ENCODE measurements at places on chromosomes 7 and 10.

GRCh38 chr7:51222916-51223315 lies 93.7 kb downstream of the COBL start:
- DNase-seq: no peak

- no peak for DNase-seq
Observed at GRCh38 chr10:106919871-106920282, 244.6 kb downstream of the SORCS1 start.

DNA sequence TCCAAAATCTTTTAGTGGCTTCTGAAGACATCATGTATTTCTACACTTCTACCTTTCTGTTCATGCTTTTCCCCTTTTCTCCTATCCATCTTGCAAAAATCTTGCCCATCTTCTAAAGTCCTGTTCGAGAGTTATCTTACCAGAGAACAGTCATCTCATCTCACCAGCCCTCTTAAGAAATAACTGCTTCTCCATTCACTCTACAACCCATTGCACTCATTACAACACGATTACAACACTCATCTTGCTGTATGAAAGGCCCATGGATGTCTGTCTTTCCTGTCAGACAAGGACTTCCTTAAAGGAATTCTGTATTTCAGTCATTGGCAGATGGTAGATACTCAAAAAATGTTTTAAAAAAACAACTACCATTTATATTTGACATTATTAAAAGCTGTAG lies 30.8 kb downstream of the ZNF438 start:
- DNase-seq: no peak

DNA sequence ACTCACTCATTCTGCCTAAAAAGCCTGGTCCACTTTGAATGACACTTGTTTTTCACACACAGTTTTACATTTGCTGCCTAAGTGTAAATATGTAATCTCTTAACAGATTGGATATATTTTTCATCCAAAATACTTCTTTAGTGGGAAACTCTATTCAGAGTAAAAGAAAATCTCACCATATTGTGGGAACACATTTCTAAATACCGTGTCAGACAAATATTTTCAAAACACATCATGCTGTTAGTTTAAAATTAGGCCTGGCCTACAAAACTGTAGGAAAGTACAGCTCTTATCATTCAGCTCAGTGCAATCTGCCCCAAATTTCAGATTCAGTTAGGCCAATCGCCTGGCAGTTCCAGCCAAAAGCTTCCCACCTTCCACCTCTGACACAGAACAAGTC lies 849.8 kb downstream of the NXPH1 start:
- no peak for DNase-seq

DNA sequence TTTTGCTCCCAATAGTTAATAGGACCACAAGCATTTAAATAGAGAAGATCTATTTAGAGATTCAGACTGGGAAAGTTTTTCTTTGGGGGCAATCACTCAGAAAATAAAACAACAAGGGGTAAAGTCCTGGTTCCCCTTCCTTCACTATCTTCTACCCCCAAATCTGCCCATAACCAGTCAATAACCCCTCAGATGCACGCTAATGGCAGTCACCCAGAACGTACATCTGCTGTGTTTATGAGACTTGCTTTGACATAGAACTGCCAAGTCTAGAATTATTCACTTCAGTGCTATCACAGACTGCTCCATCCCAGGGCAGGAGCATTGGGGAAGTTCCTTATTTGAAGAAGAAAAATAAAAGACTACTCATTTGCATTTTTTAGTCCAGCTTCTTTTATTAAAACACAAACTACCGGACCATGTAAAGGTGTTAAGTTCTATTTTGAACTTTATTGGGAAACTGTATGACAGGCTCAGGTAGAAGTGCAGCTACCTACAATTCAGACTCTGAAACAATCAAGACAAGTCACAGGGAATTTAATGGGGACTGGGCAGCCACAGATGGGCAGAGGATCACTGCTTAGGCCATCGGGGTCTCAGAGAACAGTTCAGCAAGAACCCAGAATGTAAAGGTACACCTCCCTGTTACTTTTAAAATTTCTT lies 38.4 kb downstream of the ANK3 start:
- DNase-seq: no peak

- DNase-seq: no peak
Observed at GRCh38 chr7:129013048-129013724, 41.7 kb downstream of the TNPO3 start.

GRCh38 chr10:103232772-103233488 lies 12.8 kb upstream of the RPEL1 start:
- no peak for DNase-seq

DNA sequence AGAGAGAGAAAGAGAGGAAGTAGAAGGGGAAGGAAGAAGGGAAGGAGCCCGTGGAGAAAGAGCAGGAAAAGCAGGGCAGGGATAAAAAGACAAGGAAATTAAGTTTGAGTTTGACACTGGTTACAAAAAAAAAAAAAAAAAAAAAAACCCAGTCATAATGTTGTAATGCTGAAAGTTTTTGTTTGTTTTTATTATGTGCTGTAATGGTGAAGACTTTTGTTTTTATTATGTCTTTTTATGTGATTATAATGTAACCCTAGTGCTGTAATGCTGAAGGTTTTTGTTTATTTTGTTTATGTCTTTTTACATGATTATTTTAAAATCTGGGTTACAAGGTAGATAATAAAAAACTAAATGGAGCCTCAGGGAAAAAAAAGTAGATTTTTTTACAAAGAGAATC lies 184.8 kb downstream of the SEMA3A start:
- no peak for DNase-seq

- DNase-seq: no peak
Observed at GRCh38 chr10:89030791-89031190, 40.2 kb downstream of the FAS start.

GRCh38 chr10:109202111-109202510 lies 721.2 kb downstream of the XPNPEP1 start:
- no peak for DNase-seq

GRCh38 chr10:102831322-102832071 lies 5.7 kb downstream of the CYP17A1 start:
- no peak for DNase-seq

- DNase-seq: no peak
Observed at GRCh38 chr7:133551466-133551865, 298.6 kb downstream of the EXOC4 start.

GRCh38 chr7:132245539-132245938 lies 330.7 kb downstream of the PLXNA4 start:
- DNase-seq: no peak

DNA sequence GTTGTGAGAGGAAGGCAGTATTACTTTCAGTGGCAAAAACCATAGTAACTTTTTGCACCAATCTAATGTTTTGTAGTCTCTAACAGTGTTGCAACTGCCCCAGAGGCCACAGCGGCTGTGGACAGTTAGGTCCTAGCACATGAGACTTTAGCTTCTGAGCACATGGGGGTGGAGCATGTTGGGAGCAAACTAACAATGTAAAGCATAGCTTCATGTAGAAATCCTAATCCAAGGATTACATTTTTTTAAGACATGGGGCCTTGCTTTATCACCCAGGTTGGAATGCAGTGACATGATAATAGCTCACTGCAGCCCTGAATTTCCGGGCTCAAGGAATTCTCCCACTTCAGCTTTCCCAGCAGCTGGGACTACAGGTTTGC lies 49.0 kb downstream of the LAMB1 start:
- no peak for DNase-seq

GRCh38 chr7:84484502-84485079 lies 290.0 kb upstream of the SEMA3A start:
- DNase-seq: no peak

GRCh38 chr10:4606856-4607636 lies 219.0 kb upstream of the AKR1E2 start:
- DNase-seq: no peak

DNA sequence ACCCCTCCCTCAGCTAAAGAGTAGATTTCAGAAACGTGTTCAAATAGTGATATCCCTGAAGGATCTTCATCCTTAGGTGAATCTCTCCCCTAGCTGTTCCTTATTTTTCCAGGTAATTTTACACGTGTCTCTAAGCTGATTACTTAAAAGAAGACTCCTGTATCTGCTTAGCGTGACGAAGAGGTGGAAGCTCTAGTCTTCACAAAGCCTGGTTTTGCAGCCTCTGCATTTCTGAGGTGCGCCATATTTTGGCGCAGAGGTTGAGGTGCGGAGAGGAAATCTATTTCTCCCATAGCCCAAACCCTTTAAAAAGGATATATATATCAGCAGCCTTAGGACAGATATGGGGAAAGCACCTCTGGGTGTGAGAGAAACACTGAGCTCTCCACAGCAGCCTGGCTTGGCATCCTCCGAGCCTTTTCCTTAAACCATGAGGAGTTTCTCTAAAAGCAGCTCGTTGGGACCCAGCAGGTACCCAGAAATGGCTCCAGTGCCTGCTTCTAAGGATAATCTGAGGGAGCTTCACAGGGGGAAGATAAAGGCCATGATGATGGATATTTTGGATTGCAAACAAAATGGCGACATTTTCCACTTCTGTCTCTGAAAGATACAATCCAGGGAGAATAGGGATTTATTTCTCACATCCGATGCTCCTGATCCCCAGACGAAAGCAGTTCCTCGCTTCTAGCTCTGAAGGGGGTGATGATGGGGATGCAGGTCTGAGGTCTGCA lies 3.0 kb upstream of the HOXA2 start:
- DNase-seq: no peak

GRCh38 chr7:33805630-33806233 lies 99.6 kb upstream of the BMPER start:
- no peak for DNase-seq

GRCh38 chr7:80505900-80506500 lies 5.9 kb downstream of the GNAT3 start:
- no peak for DNase-seq

- no peak for DNase-seq
Observed at GRCh38 chr7:47147213-47147631, 434.7 kb downstream of the TNS3 start.

DNA sequence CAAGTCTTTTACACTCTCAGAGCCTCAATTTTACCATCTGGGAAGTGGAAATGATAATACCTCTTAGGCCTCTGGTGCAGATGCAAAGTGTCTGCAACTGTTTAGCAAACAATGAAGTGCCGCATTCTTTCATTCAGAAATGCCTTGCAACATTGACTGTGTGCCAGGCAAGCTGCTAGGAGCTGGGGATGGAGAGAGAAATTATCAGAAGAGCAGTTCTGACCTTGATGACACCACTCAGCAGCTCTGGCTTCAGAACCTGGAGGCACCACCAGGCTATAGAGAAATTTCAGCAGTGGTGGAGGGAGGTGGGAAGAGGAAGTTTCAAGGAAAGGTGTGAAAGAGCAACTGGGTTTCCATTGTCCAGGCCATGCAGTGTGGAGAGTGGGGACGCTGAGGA lies 78.1 kb upstream of the HABP2 start:
- DNase-seq: no peak

DNA sequence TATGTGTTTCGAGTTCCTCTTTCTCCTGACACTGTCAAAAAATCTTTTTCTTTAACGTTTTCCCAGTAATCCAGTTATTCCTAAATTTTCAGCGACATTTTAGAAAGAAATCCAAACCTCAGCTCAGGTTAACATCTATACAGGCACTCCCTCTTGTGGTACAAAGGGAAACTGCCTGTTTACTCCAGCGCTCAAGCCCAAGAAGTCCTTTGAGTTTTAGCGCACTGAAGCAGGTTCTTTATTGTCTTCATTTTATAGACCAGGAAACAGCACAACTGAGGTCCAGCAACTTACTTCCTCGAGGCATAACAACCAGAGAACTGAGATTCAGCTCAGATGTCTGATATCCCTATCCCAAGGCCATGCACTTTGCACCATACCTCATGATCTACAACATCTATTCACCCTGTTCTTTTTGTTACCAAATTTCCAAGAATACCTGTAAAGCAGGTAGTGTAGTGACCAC lies 287.2 kb upstream of the MKLN1 start:
- peak; percentile 61 for DNase-seq

DNA sequence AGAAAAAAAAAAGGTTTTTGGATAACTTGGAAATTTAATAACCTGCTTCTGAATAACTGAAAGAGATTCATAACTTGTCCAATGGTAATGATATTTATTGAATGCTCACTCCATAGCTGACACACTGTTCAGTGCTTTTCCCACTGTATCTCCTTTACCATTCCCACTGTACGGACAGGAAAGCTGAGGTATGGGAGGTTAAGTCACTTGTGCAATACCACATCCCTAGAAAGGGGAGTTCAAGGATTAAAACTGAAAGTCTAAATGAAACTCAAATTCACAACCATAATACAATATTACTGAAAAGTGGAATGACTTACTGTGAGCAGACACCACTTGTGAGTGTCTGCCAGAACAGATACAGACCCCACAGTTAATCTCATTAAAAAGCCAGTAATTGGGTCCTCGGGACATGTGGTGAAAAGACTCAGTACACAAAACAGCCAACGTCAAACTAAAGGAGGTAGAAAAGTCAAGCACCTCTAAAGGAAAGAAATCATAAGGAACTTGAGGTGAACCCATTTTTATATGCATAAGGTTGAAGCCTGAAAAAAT lies 13.8 kb upstream of the RHOBTB1 start:
- DNase-seq: no peak

- no peak for DNase-seq
Observed at GRCh38 chr7:1404460-1404809, 54.8 kb downstream of the MICALL2 start.

- no peak for DNase-seq
Observed at GRCh38 chr7:66352071-66352470, 146.9 kb downstream of the TPST1 start.

DNA sequence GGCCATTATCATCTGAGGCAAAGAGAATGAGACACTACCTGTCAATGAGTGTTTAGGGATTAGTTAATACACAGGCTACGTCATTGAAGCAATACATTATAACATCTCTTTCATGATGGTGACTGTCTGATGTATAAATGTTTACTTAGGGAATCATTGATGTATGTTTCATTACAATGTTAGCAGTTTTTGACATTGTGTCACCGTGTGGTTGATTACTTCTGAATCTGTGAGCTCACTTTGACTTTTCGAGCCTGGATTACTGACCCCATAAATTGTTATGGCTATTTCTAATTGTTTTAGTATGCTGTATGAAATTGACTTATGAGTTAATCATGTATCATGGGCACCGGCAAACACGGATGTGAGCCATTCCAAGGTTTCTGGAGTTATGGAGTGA lies 494.0 kb downstream of the MAGI2 start:
- DNase-seq: no peak

DNA sequence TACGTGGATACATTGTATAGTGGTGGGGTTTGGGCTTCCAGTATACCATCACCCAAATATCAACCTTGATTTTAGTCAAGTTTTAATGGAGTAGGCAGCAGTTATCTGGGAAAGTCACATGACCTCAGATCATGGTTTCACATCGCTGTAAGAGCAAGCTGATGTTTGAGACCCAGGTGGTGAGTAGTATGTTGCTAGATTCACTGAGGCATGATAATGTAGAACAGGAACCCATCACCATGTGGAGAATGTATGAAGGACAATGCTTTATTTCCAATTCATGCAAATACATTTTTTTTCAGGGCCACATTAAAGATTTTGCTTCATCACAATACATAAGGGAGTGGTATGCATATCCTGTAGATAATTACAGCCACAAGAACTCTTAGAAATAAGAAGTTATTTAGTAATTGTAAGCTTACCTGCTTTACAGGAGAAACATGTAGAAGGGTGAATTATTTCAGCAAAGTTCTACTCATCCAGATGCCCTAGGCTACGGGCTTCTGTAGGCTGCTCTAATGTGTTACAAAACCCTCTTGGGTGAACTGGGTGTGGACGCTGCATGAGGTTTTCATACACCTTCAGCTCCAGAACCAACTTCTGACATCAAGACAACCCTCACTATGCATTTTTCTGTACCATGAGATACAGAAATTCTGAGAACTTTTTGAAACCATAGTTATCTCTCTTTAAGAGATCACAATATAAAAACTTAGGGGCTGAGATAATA lies 27.6 kb upstream of the LAMB4 start:
- DNase-seq: no peak

- no peak for DNase-seq
Observed at GRCh38 chr10:129914960-129915359, 49.1 kb downstream of the EBF3 start.

Measured in stimulated activated naive CD8-positive, alpha-beta T cell treated with anti-CD3 and anti-CD28 coated beads, Interleukin-15, Interleukin-2, amounts not matched to agents 100 U/mL and 50 U/mL, for 24 hours (primary cell).